ENCODE measurements at places on chromosomes 1 and 21. TPM values are rescaled to one million over a fixed set of nuclear protein-coding genes. Genes with fewer than 3 reads are reported as not detected.

GRCh38 chr1:116847688-116848531, 61.8 kb upstream of the PTGFRN start:
- H3K4me1 ChIP-seq, result peaks cover 34% of the 10 kb centered on the region
- peak; percentile 86 for DNase-seq
- peak overlapping the region; percentile 47 for H3K4me3 ChIP-seq
- H3K27me3 ChIP-seq, result no peaks in the 10 kb centered on the region

GRCh38 chr1:173353350-173353749, 123.8 kb upstream of the PRDX6 start:
- DNase-seq, result peak; percentile 13
- no peak overlapping the region for H3K4me3 ChIP-seq
- H3K27me3 ChIP-seq, result no peaks in the 10 kb centered on the region
- H3K4me1 ChIP-seq, result peaks cover 17% of the 10 kb centered on the region

- H3K4me1 ChIP-seq, result no peaks in the 10 kb centered on the region
- H3K27me3 ChIP-seq, result no peaks in the 10 kb centered on the region
- H3K36me3 ChIP-seq, result no peaks in the 10 kb centered on the region
- DNase-seq, result no peak
- H3K4me3 ChIP-seq, result no peak overlapping the region
- no peak overlapping the region for H3K27ac ChIP-seq
Measured at GRCh38 chr1:61399199-61399598, 316.8 kb downstream of the NFIA start.

EPHA8 gene
- not detected for polyA plus RNA-seq

FGR gene
- not detected for polyA plus RNA-seq

- DNase-seq, result no peak
- no peaks in the 10 kb centered on the region for H3K27me3 ChIP-seq
- no peaks in the 10 kb centered on the region for H3K36me3 ChIP-seq
- H3K4me3 ChIP-seq, result no peak overlapping the region
- no peak overlapping the region for H3K27ac ChIP-seq
Measured at GRCh38 chr1:17210176-17210575, 5.2 kb downstream of the PADI1 start.

DNA sequence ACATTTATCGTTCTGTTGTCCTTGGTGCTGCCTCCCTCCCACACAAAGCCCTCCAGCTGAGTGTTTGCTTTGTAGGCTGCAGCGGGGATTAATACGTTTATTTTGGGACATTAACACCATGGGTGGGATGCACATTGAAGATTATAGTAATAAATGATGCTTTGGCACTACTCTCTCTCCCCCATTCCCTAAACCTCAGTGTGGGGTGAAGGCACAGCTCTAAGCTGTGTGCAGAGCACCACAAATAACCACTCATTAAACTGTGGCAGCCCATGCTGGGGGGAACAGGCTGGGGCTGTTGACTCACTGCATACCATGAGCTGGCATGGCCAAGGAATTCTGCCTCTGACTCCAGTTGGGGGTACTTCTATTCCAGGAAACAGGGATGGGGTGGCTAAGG, 7.7 kb downstream of the PCP4L1 start:
- H3K4me3 ChIP-seq, result no peak overlapping the region
- H3K27me3 ChIP-seq, result peaks cover 5% of the 10 kb centered on the region
- H3K27ac ChIP-seq, result no peak overlapping the region
- no peaks in the 10 kb centered on the region for H3K4me1 ChIP-seq

DNA sequence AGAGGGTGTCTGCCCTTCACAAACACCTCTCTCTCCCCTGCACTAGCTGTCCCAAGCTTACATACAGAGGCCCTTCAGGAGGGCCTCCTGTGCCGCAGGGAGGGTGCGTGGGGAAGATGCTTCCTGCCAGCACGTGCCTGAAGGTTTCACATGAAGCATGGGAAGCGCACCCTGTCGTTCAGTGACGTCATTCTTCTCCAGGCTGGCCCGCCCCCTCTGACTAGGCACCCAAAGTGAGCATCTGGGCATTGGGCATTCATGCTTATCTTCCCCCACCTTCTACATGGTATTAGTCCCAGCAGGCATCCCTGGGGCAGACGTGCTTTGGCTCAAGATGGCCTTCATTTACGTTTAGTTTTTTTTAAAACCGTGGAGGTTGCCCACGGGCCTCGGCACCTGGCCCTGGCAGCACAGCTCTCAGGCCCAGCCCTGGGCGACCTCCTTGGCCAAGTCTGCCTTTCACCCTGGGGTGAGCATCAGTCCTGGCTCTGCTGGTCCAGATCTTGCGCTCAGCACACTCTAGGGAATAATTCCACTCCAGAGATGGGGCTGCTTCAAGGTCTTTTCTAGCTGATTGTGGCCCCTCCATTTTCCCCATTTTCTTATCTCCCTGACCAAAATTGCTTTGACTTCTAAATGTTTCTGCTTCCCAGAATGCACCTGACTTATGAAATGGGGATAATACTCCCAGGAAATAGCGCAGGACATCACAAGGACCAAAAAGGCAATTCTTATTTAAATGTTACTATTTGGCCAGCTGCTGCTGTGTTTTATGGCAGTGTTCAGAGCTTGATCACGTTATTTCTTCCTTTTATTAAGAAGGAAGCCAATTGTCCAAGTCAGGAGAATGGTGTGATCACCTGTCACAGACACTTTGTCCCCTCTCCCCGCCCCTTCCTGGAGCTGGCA, 6.1 kb downstream of the NPPA start:
- no peaks in the 10 kb centered on the region for H3K27me3 ChIP-seq
- no peak overlapping the region for H3K4me3 ChIP-seq
- peaks cover 27% of the 10 kb centered on the region for H3K36me3 ChIP-seq
- no peak overlapping the region for H3K27ac ChIP-seq
- no peak for DNase-seq
- no peaks in the 10 kb centered on the region for H3K4me1 ChIP-seq

GRCh38 chr1:235295902-235296350, 32.1 kb downstream of the ARID4B start:
- no peak overlapping the region for H3K27ac ChIP-seq
- H3K4me1 ChIP-seq, result no peaks in the 10 kb centered on the region
- H3K4me3 ChIP-seq, result no peak overlapping the region
- no peaks in the 10 kb centered on the region for H3K36me3 ChIP-seq

DNA sequence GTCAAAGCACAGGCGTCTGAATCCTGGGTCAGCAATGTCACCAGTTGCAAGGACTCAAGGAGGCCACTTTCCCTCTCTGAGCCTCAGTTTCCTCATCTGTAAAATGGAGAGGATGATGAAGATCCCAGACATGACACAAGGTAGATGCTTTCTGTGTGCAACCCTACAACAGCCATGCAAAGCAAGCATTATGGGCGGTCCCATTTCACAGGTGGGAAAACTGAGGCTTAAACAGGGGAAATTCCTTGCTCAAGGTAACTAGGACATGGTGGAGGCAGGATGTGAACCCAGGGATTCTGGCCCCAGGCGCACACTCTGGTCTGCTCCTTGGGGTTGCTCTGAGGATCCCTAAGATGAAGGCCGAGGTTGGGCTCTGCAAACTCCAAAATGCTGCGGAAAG, 311.0 kb downstream of the PTPRU start:
- no peaks in the 10 kb centered on the region for H3K36me3 ChIP-seq
- no peak overlapping the region for H3K4me3 ChIP-seq
- no peak overlapping the region for H3K27ac ChIP-seq
- H3K4me1 ChIP-seq, result no peaks in the 10 kb centered on the region
- H3K27me3 ChIP-seq, result no peaks in the 10 kb centered on the region

DNA sequence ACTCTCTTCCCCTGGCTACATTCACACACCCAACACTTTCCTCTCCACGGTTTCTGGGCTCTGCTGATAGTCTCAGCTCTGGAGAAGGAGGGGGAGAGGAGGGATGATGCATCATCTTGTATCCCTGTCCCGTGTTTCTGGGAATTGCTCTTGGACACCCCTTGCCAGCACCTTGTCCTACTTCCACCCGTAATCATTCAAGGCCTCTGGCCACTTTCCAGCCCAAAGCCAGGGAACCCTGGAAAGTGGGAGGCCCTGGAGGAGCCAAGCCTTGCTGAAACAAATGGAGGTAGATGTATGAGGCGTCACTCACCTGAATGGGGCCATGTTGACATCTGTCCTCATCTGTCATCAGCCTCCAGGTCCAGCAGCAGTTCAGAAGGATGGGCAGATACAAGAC, 4.4 kb downstream of the PLEKHO1 start:
- H3K27me3 ChIP-seq, result no peaks in the 10 kb centered on the region
- no peak for DNase-seq
- H3K36me3 ChIP-seq, result peaks cover 40% of the 10 kb centered on the region
- no peak overlapping the region for H3K27ac ChIP-seq
- H3K4me3 ChIP-seq, result no peak overlapping the region

RAB3B gene
- polyA plus RNA-seq, result 54.9 TPM

- no peaks in the 10 kb centered on the region for H3K27me3 ChIP-seq
- peaks cover 22% of the 10 kb centered on the region for H3K36me3 ChIP-seq
- peak overlapping the region; percentile 23 for H3K4me3 ChIP-seq
- peaks cover 40% of the 10 kb centered on the region for H3K4me1 ChIP-seq
- H3K27ac ChIP-seq, result peak overlapping the region; percentile 59
Measured at GRCh38 chr1:201849372-201850052, 20.6 kb downstream of the IPO9 start.

DNA sequence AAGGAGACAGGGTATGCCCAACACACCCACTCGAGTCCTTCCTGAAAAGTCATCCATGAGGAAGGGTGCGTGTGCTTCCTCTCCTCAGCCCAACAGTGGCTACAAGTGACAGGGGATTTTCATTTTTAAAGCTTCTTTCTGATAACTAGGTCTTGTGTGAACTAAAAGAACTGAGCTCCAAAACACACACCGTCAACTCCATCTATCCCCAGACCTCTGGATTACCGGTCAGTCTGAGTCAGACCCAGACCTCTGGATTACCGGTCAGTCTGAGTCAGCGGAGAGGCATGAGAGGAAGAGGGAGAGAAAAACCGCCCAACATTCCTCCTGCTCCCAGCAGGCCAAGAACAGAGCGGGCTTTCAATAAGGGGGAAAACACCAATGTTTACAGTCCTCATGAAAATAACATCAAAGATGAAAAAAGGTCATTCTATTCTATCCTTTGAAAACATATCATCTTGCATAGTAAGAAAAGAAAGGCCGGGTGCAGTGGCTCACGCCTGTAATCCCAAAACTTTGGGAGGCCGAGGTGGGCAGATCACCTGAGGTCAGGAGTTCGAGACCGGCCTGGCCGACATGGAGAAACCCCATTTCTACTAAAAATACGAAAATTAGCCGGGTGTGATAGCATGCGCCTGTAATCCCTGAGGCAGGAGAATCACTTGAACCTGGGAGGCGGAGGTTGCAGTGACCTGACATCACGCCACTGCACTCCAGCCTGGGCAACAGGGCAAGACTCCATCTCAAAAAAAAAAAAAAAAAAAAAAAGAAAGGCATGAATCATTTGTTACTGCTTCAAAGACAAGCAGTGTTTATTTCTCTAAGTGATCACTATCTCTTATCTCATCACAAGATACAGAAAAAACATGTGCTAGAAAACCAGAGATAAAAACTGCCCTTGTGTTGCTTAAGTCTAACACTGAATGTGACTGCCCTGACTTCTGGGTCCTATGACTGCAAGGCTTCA, 3.4 kb downstream of the PTTG1IP start:
- peak; percentile 96 for DNase-seq
- H3K4me1 ChIP-seq, result peaks cover 67% of the 10 kb centered on the region
- no peaks in the 10 kb centered on the region for H3K27me3 ChIP-seq
- peak overlapping the region; percentile 70 for H3K27ac ChIP-seq

Measured in GM23248 (cell line).